Activated T-cell treated with anti-CD3 and anti-CD28 coated beads, Interleukin-2, amount 50 U/mL, for 48 hours (primary cell): ENCODE measurements at places on chromosomes 12 and 14.

GRCh38 chr14:89673512-89674225, 256.6 kb upstream of the FOXN3 start:
- DNase-seq = peak; percentile 33

GRCh38 chr12:10749700-10750384, 26.7 kb upstream of the YBX3 start:
- DNase-seq = peak; percentile 74

DNA sequence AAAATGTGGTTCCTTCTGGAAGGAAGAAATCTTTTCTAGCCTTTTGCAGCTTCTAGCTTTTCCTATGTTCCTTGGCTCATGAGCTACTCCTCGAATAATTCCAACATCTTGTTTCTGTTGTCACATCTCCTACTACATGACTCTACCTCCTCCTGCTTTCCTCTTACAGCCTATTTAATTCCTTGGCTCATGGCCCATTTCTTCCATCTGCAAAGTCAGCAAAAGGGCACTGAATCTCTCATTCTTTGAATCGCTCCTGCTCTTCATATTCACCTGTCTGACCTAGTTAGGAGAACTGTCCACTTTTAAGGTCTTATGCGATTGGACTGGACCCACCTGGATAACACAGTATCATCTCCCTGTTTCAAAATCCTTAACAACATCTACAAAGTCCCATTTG, 15.8 kb downstream of the PRKD1 start:
- DNase-seq = no peak

GRCh38 chr14:94681300-94682060, 69.3 kb downstream of the SERPINA3 start:
- DNase-seq = no peak

GRCh38 chr14:70086685-70087379, 101.9 kb downstream of the SLC8A3 start:
- DNase-seq = no peak

- no peak for DNase-seq
Measured at GRCh38 chr12:14366209-14367039, 942 bp downstream of the ATF7IP start.

GRCh38 chr12:11973396-11973795, 97.3 kb upstream of the BCL2L14 start:
- no peak for DNase-seq

DNA sequence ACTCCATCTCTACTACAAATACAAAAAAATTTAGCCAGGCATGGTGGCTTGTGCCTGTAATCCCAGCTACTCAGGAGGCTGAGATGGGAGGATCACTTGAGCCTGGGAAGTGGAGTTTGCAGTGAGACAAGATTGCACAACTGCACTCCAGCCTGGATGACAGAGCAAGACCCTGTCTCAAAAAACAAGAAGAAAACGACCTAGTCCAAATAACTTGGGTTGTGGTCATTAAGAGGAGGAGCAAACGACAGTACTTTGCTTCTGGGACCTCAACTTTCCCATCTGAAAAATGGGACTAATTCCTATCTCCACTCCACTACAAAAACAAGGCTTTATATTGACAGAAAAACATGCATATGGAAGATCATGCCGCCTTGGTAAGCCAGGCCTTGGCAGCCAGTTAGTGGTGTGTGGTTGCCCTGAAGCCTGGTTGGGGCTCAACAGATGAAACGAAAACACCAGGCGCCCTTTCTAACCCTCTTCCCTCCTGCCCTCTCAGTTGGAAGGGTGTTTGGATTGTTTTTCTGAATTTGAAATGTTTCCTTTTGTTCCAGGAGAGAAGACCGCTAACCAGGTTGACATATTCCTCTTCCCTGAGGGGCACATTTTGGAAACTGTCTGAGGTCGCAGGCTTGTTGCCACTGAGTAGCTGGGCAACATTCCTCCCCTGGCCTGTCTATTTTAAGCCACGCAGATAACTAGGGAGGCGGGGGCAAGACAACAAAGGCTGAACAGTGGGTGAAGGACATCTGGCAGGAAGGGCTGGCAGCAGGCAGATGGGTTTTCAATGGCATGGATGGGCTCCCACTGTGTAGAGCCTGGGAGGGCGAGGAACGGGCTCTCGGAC, 13.7 kb upstream of the VPS37B start:
- no peak for DNase-seq

- DNase-seq = no peak
Measured at GRCh38 chr14:28780843-28781820, 14.5 kb downstream of the FOXG1 start.

DNA sequence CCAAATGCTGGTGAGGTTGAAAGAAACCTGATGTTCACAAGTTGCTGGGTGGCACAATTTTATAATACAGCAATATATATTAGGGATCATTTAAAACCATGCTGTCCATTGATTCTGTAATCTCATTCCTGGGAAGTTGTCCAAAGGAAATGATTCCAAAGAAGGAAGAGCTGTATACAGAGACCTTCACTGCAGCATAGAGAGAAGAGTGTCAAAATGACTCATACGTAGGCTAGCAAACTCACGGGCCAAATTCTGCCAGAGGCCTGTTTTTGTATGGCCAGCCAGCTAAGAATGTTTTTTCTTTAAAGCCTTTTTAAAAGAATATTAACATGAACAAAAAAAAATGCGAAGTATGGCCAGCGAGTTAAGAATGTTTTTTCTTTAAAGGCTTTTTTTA, 69.2 kb upstream of the MED13L start:
- DNase-seq = no peak

DNA sequence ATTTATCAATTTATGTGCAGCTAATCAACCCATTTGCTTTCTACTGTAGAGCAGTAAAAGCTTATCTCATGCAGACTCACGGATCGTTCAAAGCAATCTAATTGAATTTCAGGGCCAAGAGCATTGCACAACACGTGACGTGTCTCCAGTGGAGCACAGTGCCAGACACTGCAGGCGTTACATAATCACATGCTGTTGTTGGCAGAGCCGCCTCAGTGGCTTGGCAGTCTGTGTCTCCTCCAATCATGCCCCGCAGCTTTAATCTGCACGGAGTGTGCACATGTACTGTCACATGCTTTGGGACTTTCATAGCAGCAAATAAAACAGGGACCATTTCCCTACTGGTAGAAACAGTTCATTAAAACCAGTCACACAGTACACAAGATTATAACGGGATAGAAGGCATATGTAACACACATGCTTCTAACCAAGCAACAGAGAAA, 309.3 kb downstream of the ITPR2 start:
- no peak for DNase-seq

DNA sequence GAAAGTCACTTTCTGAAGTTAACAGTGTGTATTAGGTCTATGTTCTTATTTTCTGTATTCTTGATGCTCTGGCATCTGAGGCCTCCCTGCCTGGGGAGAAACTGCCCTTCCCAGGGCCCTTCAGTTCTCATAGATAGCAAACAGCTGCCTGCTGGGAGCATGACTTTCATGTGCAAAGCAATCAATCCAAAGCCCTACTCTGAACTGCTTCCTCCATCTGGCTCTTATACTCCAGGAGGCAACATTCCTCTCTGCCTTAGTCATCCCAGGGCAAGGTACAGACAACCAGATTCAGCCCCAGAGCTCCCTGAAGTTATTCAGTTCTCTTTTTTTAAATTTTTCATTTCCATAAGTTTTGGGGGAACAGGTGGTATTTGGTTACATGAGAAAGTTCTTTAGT, 41.7 kb upstream of the RIN3 start:
- no peak for DNase-seq

DNA sequence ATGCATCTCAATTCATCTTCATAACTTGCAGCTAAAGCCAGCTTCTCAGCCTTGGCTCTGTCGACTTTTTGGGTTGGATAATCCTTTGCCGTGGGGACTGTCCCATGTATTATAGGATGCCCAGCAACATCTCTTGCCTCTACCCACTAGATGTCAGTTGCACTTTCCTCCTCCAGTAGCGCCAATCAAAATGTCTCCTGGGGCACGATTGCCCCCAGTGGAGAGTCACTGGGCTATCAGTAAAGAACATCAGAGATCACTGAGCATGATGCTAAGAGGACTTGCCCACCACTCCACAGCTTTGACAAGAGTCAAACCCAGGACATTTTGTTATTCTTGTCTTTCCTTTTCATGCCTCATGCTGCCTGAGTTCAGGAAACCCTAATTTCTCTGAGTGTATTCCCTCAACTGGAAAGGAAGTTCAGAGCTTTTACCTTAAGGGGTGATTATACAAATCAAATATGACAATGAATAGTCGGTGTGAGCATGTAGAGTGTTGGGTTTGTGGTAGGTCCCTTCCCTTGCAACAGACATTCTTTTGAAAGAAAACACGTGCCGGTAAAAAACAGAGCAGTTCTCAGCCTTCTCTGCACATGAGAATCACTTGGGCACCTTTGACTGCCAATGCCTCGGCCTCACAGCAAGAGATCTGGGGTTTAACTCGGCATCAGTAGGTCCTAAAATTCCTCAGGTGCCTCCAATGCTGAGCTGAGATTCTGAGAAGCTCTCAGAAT, 980.6 kb downstream of the VRK1 start:
- peak; percentile 41 for DNase-seq

DNA sequence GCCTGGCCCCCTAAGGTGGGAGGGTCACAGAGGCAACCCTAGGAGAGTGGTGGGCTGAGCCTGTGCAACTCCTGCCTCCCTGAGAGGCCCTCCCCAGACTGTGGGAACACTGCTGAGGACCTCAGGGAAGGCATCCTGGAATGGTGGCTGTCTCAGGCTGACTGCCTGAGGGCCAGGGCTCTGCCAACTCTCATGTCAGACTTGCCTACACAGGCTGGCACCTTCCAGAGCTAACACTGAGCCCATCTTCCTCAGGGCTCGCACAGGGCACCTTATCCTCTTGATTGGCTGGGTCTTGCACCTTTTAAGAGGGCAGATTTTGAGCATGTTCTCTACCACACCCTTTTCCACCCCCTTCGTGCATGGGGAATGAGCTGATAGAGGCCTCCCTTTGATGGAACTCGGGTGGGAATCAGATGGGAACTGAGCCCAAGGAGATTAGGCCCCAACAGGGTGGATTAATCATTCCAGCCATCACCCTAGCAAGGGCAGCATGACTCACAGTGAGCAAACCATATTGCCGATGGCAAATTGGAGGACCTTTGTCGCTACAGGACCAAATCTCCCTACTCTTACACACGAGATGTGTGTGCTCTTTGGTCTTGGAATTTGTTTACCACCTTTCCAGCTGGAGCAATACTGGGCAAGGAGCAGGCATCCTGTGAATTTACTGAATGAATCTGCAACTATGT, 702.8 kb downstream of the VRK1 start:
- DNase-seq = no peak

DNA sequence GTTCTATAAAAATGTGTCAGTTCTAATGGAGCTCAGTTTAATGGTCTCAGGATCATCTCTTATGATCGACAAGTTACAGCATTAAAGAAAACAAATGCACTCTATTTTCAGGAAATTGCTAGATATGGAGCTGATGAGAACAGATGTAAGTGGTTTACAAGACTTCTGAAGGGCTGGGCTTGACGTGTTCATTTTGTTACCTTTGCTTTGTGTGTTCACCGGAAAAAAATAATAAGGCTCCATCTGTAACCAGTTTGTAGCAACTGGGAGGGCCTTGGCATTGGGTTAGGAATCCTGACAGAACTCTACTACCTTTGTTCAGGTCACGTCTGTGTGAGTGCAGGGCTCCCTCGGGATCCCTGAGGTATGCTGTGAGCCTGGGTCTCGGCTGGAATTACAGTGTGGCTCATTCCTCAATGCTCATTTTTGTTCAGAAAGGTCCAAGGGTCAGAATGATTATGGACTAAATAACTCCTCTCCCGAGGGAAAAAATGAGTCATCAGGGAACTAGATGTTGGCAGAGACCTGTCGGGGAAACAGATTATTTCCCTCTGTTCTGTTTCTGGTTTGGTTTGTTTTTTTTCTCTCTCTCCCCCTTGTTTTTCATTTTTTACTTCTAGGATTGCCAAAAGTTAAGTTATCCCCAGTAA, 158.0 kb downstream of the SLC5A8 start:
- DNase-seq = no peak

DNA sequence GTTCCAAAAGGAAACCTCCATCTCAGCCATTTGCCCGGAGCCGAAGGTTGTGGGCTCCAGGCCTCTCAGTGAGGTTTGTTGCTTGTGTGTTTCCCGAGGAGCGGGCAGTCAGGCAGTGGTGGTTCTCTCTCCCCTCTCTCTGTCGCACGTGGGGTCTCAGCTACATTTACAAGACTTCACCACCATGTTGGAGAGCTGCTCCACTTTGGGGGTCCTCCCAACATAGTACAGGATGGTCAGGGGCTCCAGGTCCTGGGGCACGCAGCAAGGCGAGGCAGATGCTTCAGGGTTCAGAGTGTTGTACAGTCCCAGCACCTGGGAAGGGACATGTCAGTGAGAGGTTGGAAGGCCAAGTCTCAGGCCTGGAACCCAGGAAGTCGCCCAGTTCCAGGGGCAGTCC, 22.8 kb downstream of the TGFB3 start:
- DNase-seq = no peak
